ENCODE measurements at places on chromosomes 6 and 20.

- no peak for DNase-seq
These were observed 79.6 kb downstream of the YTHDF1 start for GRCh38 chr20:63136296-63136695.

DNA sequence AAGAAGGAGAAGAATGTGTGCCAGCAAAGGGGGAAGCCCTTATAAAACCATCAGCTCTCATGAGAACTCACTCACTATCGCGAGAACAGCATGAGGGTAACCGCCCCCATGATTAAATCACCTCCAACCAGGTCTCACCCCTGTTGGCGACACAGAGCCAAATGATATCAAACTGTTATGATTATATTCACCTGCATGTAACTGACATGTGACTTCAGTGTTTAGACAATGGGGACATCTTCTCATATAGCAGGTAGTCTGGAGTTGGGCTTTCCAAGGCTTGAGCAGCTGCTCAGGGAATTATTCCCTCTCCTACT is 115.2 kb downstream of the SASH1 start:
- DNase-seq = no peak

DNA sequence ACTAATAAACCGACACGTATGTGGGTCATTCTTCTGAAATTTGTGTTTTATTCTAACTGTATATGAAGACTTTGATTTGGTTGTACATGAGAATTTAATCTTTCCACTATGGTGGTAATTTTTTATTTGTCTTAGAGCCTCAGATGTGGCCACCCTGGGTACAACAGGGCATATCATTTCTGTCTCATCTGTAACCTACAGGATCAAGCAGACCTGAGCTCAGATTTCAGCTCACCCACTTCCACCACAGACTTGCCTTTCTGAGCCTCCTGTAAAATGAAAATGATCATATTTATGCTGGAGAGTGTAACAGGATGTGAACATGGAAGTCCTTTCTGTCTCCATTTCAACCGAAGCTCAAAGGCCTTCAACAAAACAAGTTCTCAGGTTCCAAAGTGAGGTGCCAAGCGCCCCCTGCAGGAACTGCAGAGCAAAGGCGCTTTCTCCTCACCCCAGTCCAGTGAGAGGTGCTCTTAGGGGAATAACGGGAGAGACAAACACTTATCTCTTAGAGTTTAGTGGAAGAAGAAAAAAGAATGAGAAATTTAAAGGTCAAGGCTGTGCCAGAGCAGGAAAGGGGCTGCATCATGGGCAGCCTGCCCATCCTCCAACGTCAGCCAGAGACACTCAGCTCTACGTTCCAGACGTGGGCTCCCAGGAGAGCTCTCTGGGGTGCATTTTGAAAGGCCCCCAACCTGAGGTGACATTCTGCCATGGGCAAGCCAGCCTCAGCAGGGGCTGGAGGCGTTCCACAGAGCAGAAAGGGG is 23.0 kb upstream of the CD24 start:
- DNase-seq = peak; percentile 51

GRCh38 chr6:125924169-125924568 is 32.4 kb upstream of the HINT3 start:
- no peak for DNase-seq

DNA sequence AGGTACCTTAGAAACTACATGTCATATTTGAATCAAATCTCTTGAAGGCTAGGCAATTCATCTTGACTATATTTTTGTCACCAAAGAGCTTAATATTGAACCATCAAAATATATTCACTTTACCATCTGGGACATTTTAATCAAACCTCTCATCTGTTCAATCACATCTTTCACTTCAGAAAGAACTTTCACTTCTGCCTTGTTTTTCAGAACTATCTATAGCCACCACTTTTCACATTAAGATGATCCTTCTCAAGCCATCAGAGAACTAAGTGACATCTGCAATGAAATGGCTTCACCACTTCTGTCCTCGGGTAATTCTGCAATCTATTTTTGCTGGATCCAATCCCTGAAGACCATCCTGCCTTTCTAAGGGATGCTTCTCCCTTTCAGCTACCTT is 57.8 kb downstream of the OR2B2 start:
- no peak for DNase-seq

DNA sequence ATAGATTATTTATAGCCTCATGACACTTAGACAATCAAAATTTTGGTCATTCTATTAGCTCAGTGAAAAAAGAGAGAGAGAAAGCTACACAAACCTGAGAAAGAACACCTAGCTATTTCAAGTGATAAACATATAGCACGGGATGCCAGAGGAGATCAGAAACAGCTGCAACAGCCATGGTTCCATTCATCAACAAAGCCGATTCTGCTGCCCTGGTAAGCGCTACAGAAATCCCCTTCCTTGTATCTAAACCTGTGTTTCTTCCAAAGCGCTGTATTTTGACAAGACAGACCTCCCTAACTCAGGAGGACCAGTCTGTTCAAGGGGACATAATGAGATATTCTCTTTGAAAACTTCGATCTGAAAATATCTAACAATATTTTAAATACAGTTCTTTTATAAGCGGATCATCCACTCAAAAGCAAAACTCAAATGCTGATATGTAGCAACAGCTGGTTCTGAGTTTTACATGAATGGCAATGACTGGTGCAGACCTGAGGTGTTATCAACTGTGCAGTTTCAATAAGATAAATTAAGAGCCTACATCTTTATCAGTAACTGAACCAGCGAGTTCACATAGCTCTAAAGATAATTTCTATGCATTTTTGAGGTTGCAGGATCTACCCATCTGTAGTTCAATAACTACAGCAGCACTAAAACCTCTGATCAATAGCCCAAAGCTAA is 447.8 kb downstream of the FRK start:
- DNase-seq = no peak

DNA sequence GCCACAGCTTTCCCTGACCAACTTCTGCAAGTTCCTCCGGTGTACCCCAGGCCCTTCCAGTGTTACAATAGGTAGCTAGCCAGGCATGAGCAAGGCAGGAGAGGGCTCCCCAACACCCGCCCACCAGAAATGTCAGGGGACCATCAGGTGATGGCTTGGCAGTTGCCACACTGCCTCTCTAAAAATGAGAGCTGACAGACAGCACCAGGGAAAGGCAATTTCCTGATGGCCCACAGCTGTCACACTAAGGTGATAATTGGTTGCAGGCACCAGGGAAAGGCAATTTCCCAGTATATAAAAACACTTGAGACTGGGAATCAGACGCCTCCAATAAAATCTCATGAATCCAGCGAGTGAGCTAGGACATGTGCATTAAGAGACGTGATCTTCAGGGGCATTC is 49.9 kb downstream of the PXDC1 start:
- DNase-seq = no peak

DNA sequence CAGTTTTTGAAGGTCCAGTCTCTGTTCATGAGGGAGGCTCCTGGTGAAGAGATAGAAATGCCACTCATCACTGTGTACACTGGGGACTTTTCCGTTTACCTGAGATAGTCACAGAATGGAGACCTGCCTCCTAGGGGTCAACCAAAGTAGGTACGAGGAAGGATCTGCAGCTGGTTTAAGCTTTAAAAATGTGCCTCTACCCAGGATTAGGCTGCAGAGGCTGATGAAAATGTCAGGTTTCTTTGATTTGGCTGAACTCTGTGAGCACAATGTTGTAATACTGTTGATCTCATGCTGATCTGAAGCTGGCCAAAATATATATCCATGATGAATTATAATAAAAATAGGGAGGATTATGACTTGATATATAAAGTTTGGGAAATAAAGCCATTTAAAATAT is 182.7 kb downstream of the ADAT2 start:
- DNase-seq = no peak

- no peak for DNase-seq
These were observed 345.8 kb upstream of the PRND start for GRCh38 chr20:4375881-4376280.

GRCh38 chr6:135630789-135631376 is 133.3 kb upstream of the AHI1 start:
- no peak for DNase-seq

- no peak for DNase-seq
These were observed 47.9 kb downstream of the ELMO2 start for GRCh38 chr20:46358346-46359058.

DNA sequence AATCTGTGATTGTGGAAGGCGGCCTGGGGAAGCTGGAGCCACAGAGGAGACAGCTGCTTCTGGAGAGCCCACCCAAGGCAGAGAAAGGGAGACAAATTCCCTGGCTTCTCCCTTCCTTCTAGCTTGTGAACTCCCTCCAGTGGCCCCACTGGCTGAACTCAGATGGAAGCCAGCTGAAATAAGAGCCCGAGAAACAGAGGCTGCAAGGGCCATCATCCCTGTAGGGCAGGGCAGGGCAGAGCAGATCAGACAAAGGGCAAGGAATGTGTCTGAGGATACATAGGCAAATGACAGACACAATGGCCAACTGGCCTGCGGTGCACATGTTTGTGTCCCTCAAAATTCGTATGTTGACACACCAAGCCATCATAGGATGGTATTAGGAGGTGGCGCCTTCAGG is 25.3 kb downstream of the MDFI start:
- DNase-seq = no peak

DNA sequence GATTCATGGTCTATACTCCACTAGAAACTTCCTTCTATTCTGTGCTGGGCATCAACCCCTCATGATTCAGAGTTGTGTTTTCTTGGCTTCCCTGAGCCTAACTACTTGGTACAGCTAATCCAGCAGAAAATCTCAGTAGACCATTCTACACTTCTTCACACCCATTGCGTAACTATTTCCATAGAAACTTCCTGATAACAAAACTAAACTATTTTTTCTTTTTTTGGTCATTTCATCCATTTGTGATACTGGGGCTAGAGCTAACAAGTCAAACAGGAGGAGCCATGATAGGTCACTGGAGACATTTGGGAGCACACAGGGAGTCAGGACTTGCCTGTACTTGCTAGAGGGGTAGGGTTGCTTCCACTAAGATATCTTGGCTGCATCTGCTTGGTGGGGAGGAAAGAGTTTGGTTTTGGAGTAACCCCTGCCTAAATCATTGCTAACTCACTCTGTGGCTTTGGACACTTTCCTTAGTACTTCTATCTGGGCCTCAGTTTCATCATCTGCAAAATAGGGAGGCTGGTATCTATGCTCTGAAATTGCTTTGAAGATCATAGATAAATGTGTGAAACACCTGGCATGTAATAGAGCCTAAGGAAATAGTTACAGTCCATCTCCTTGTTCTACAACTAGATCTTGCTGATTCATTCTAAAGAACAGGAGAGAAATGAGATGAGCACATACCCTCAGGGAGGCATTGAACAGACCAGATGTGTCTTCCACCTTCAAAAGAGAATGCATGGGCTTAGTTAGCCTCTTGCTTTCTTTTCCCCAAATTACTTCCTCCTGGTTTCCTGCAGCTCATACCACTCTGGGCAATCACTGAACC is 127.9 kb upstream of the ADGRF1 start:
- no peak for DNase-seq

DNA sequence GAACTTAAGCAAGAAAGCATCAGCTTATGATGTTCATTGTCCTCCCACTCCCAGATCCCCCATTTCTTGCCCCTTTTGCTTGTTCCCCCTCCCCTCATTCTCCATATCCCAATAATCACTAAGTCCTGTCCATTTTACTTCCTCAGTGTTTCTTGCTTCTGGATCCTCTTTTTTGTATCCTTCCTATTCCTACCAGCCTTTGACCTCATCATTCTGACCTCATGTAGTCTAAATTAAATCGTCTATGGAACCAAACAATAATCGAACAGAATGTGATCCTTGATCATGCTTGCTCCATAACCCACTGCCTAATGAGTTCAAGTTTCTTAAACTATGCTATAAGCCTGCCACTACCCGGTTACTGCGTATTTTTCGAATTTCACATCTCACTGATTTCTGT is 5.4 kb upstream of the RSPH3 start:
- no peak for DNase-seq

DNA sequence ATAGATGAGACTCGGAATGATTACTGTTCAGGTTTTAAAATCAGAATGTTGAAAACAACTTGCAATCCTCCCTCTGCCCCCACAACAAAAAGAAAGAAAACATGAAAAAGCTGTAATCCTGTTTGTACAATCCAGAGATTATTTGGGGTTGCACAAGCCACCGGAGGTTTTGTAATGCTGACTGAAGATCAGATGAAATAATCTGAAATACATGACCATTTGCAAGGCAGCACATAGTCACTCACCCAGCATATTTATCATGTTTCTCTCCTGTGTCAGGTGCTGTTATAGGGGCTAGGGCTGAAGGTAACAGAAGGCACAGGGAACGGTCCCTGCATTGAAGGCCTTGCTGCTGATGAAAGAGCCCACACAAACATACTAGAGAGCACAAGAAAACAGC is 85.3 kb downstream of the SIM1 start:
- no peak for DNase-seq

GRCh38 chr20:58251979-58252591 is 23.6 kb upstream of the ANKRD60 start:
- DNase-seq = no peak

GRCh38 chr20:48308232-48308781 is 519.5 kb downstream of the PREX1 start:
- DNase-seq = no peak

- no peak for DNase-seq
These were observed 77.8 kb downstream of the VIP start for GRCh38 chr6:152828431-152828830.

DNA sequence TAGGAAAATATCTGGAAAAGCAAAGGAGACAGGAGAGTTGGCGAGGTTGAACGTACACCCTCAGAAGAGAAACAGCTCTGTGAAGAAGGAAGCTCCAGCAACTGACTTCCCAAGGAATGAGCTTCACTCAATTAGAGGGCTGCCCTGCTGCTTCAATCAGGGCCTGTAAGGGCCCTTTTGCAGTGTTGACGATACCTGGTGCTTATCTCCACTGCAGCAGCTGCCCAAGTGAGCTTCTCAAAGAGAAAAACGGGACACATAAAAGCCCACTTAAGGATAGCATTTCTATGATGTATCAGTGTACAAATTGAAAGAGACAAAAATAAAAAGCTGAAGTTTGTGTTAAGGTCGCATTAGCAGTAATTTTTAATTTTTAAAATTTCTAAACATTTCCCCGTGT is 16.4 kb downstream of the SEC63 start:
- DNase-seq = no peak

GRCh38 chr20:53826597-53827291 is 233.1 kb upstream of the ZNF217 start:
- DNase-seq = no peak

- no peak for DNase-seq
These were observed 21.6 kb upstream of the LRRC1 start for GRCh38 chr6:53773044-53773696.

DNA sequence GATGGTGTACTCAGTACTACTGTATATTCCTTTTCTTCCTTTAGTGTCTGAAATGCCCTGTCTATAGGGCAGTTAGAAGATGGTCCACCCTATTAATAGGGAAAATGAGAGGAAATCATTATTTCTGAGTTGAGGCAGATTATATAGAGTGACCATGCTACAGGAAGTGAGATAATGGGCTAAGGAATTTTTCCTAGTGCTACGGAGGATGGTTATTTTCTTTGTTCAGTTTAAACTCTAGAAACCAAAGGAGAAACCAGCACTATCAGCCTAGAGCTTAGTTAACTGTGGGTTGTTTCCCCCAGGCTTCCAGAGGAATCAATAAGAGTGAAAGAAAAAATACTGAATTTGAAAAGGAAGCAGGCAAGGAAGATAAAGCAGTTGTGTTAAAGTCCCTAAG is 474 bp downstream of the TSBP1 start:
- DNase-seq = no peak

All from CD4-positive, alpha-beta T cell treated with Interleukin-17A for 4 hours (primary cell).